ENCODE measurements at places on chromosomes 5 and 9. TPM values are rescaled to one million over a fixed set of nuclear protein-coding genes. Genes with fewer than 3 reads are reported as not detected.

GRCh38 chr5:108515517-108516105, 133.7 kb upstream of the FBXL17 start:
- DNase-seq = no peak

GRCh38 chr9:9855177-9856078, 757.4 kb downstream of the PTPRD start:
- DNase-seq = no peak

DNA sequence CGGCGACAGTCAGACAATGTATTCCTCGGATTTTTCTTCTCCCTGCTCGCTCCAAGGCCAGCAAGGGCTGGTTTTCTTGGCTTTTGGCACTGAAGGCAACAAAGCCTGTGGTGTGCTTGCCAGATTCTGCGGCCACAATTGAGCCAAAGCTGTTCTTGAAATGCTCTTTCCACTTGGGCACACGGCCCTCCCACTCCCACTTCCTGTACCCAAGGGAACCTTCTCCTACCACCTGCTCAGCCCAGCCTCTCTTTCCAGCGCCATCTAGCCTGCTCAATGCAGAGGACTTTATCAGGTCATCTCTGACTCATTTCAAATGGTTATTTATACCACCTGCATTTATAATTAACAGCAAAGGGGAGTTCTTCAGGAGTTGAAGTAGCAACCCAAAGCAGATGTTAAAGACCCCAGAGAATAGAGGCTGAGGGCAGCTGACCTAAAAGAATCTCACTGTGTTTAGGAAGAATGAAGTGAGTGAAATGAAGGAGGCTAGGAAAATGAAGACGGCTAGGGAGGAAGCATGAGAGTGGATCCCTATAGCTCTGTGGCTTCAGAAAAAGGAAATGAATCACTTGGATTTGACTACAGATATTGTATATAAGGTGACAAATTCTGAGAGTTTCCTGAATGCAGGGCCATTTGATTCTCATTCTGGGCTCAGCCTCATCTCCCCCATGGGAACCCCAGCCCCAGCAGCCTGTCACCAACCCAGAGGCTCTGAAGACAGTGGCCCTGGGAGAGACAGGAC, 439.0 kb downstream of the ENC1 start:
- DNase-seq = no peak

FANCC gene
- 14.6 TPM for total RNA-seq

GDA gene
- total RNA-seq = 0.22 TPM

PCDHGA10 gene
- 0.40 TPM for total RNA-seq

All from activated T-cell treated with anti-CD3 and anti-CD28 coated beads, Interleukin-2, amount 50 U/mL, for 4 hours (primary cell).